ENCODE measurements at places on chromosomes 7 and 10.

DNA sequence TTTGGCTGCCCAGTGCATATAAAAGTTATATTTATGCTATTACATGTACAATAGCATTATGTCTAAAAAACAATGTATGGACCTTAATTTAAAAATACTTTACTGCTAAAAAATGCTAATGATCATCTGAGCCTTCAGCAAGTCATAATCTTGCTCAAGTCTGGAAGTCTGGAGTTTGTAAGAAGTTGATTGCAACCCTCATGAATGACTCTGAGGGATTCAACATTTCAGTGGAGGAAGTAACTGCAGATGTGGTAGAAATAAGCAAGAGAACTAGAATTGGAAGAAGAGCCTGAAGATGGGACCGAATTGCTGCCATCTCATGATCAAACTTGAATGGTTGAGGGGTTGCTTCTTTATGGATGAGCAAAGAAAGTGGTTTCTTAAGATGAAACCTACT lies 13.0 kb upstream of the ADAMTS14 start:
- DNase-seq = no peak

- DNase-seq = peak; percentile 2
These were observed 17.1 kb downstream of the ZNF485 start for GRCh38 chr10:43623351-43623750.

DNA sequence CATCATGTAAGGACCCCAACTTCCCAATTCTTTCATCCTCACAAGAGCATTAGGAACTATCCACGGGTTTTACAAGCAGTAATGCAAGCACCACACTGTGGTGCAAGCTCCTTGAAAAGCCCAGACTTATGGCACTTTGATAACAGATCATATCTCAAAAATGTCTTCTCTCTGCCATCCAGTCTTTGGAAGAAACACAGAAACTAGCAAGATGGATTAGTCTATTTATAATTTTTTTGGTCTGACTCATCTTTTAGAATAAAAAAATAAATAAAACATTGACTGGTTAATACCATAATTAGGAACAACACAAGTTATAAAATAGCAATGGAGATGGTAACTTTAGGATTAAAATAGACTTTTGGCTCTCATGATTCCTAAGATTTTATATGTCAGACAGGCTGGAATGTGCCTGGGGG lies 49.0 kb upstream of the CALD1 start:
- DNase-seq = no peak

- DNase-seq = no peak
These were observed 1584.4 kb upstream of the LRRTM3 start for GRCh38 chr10:65341323-65341925.

Data from DMS79 (cell line).